Smooth muscle cell of the pulmonary artery (primary cell): ENCODE measurements at places on chromosomes 4 and X. TPM values are rescaled to one million over a fixed set of nuclear protein-coding genes. Genes with fewer than 3 reads are reported as not detected.

TEC gene
- total RNA-seq, result 0.20 and 0.26 TPM in 2 replicates

KLHL4 gene
- total RNA-seq, result 1.8 and 6.2 TPM in 2 replicates

FAAH2 gene
- 0.07 and 0.23 TPM in 2 replicates for total RNA-seq

SLC6A14 gene
- total RNA-seq, result not detected in 2 replicates

ACSL1 gene
- total RNA-seq, result 37.0 and 38.6 TPM in 2 replicates

MAPK10 gene
- 8.8 and 19.0 TPM in 2 replicates for total RNA-seq

NKX1-1 gene
- total RNA-seq, result not detected in 2 replicates

DOK7 gene
- total RNA-seq, result 0.07 and 0.20 TPM in 2 replicates

CPLX1 gene
- total RNA-seq, result not detected in 2 replicates

OCRL gene
- total RNA-seq, result 25.7 and 29.0 TPM in 2 replicates

SPANXN3 gene
- not detected in 2 replicates for total RNA-seq

NEIL3 gene
- total RNA-seq, result 0.89 and 3.8 TPM in 2 replicates

PF4V1 gene
- total RNA-seq, result 2.1 and 4.2 TPM in 2 replicates

REPS2 gene
- total RNA-seq, result 0.66 and 0.72 TPM in 2 replicates

SOX3 gene
- total RNA-seq, result not detected in 2 replicates

IL1RAPL1 gene
- total RNA-seq, result 0.69 and 0.78 TPM in 2 replicates

MAGEE2 gene
- not detected in 2 replicates for total RNA-seq

AFF2 gene
- 0.07 and 0.26 TPM in 2 replicates for total RNA-seq

H2BW2 gene
- total RNA-seq, result not detected in 2 replicates

MAGEA2 gene
- not detected in 2 replicates for total RNA-seq

GABRE gene
- 23.5 and 33.6 TPM in 2 replicates for total RNA-seq

SLC34A2 gene
- total RNA-seq, result 0.03 TPM in 1 of 2 replicates, not detected in the other

PRSS12 gene
- 13.1 and 16.6 TPM in 2 replicates for total RNA-seq

FAM9B gene
- not detected in 2 replicates for total RNA-seq

HDX gene
- 4.8 and 5.2 TPM in 2 replicates for total RNA-seq

MAGEA2B gene
- total RNA-seq, result not detected in 2 replicates

NAA11 gene
- total RNA-seq, result not detected in 2 replicates

KIT gene
- total RNA-seq, result 1.2 and 2.7 TPM in 2 replicates

NEUROG2 gene
- not detected in 2 replicates for total RNA-seq

LRRC66 gene
- total RNA-seq, result 0.89 and 0.91 TPM in 2 replicates

STATH gene
- not detected in 2 replicates for total RNA-seq

CYTL1 gene
- 0.36 and 0.72 TPM in 2 replicates for total RNA-seq

OSTC gene
- 174 and 298 TPM in 2 replicates for total RNA-seq

HELT gene
- total RNA-seq, result not detected in 2 replicates

RPA4 gene
- total RNA-seq, result 1.2 and 1.8 TPM in 2 replicates
